Liver (tissue), 10 donors: ENCODE measurements at places on chromosomes 1 and 21. TPM values are rescaled to one million over a fixed set of nuclear protein-coding genes. Genes with fewer than 3 reads are reported as not detected.

The ARHGAP30 gene
- 3.5 TPM for polyA plus RNA-seq

The BCAS2 gene
- polyA plus RNA-seq = 19.1 TPM

The IL6R gene
- polyA plus RNA-seq = 23.6 TPM

The LCE2C gene
- polyA plus RNA-seq = not detected

The CITED4 gene
- 4.2 TPM for polyA plus RNA-seq

The NBPF10 gene
- polyA plus RNA-seq = 0.57 TPM

The ARF1 gene
- 217 TPM for polyA plus RNA-seq

The PGLYRP4 gene
- polyA plus RNA-seq = not detected

The TGFB2 gene
- 0.21 TPM for polyA plus RNA-seq

The GBP7 gene
- 26.0 TPM for polyA plus RNA-seq

The NCMAP gene
- polyA plus RNA-seq = 0.31 TPM

The KCNJ10 gene
- 0.48 TPM for polyA plus RNA-seq

The S100A7 gene
- polyA plus RNA-seq = not detected

The ADAMTS1 gene
- polyA plus RNA-seq = 8.0 TPM

The PKLR gene
- 10.4 TPM for polyA plus RNA-seq

The TMEM82 gene
- 20.9 TPM for polyA plus RNA-seq

The PDZK1 gene
- 79.2 TPM for polyA plus RNA-seq

The SMPDL3B gene
- 0.24 TPM for polyA plus RNA-seq

The PBX1 gene
- 2.2 TPM for polyA plus RNA-seq

The PTPRF gene
- polyA plus RNA-seq = 41.2 TPM

The LCE3D gene
- not detected for polyA plus RNA-seq

The GFI1 gene
- 0.22 TPM for polyA plus RNA-seq

The COL9A2 gene
- polyA plus RNA-seq = 0.46 TPM

The COL8A2 gene
- polyA plus RNA-seq = 0.47 TPM

The RNU1-4 gene
- polyA plus RNA-seq = 16.7 TPM

The GBP4 gene
- 4.1 TPM for polyA plus RNA-seq

The KRTAP12-2 gene
- polyA plus RNA-seq = not detected

The JAK1 gene
- 25.6 TPM for polyA plus RNA-seq

The PLA2G5 gene
- 2.3 TPM for polyA plus RNA-seq

The FCRL5 gene
- polyA plus RNA-seq = 0.72 TPM

The PLEKHA6 gene
- polyA plus RNA-seq = 8.5 TPM

The S100A12 gene
- polyA plus RNA-seq = 4.7 TPM

The LCA5L gene
- polyA plus RNA-seq = 1.2 TPM

The LYPLAL1 gene
- 57.4 TPM for polyA plus RNA-seq

The ADGRB2 gene
- not detected for polyA plus RNA-seq

The GUCA2B gene
- 1.7 TPM for polyA plus RNA-seq

The TIAM1 gene
- polyA plus RNA-seq = 3.0 TPM

The DENND2D gene
- polyA plus RNA-seq = 8.8 TPM

The FNDC10 gene
- 0.13 TPM for polyA plus RNA-seq

The INAVA gene
- 0.32 TPM for polyA plus RNA-seq

The CFAP45 gene
- 0.03 TPM for polyA plus RNA-seq

The KLF17 gene
- polyA plus RNA-seq = not detected

The LRRC8B gene
- 1.2 TPM for polyA plus RNA-seq

The OLIG2 gene
- not detected for polyA plus RNA-seq

The SPTA1 gene
- 0.08 TPM for polyA plus RNA-seq

The C8A gene
- 363 TPM for polyA plus RNA-seq

The CIART gene
- 2.0 TPM for polyA plus RNA-seq

The CFAP410 gene
- 16.3 TPM for polyA plus RNA-seq

The S100A11 gene
- polyA plus RNA-seq = 51.6 TPM

The RPTN gene
- polyA plus RNA-seq = not detected

The CRP gene
- polyA plus RNA-seq = 4,292 TPM
